Fibroblast of the aortic adventitia (primary cell): ENCODE measurements at places on chromosomes 2 and 18.

- DNase-seq = peak; percentile 95
These were observed 2.4 kb downstream of the FHL2 start for GRCh38 chr2:105396254-105397024.

- DNase-seq = no peak
These were observed 54.2 kb downstream of the FAM168B start for GRCh38 chr2:131039101-131039440.

GRCh38 chr18:74951165-74951760 is 257.7 kb downstream of the PTGR3 start:
- DNase-seq = peak; percentile 97

DNA sequence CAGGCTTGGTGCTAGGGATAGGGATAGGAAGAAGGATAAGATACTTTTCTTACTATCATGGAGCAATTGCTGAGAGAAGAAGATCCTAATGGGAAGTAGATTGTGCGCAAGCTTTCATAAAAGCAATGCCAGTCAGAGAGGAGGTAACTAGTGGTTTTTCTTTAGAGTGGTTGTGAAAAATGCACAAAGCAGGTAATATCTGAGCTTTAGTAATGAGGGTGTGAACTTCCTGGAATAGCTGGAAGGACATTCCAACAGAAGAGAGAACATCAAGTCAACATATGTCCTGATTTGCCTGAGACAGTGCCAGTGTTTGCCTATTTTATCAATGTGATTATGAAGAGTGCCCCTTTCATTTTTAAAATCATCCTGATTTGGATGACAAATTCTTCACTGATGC is 34.1 kb downstream of the CCBE1 start:
- DNase-seq = no peak

GRCh38 chr18:36066001-36066400 is 1.4 kb downstream of the RPRD1A start:
- peak; percentile 46 for DNase-seq

- no peak for DNase-seq
These were observed 115.6 kb downstream of the MBP start for GRCh38 chr18:77016936-77017335.

DNA sequence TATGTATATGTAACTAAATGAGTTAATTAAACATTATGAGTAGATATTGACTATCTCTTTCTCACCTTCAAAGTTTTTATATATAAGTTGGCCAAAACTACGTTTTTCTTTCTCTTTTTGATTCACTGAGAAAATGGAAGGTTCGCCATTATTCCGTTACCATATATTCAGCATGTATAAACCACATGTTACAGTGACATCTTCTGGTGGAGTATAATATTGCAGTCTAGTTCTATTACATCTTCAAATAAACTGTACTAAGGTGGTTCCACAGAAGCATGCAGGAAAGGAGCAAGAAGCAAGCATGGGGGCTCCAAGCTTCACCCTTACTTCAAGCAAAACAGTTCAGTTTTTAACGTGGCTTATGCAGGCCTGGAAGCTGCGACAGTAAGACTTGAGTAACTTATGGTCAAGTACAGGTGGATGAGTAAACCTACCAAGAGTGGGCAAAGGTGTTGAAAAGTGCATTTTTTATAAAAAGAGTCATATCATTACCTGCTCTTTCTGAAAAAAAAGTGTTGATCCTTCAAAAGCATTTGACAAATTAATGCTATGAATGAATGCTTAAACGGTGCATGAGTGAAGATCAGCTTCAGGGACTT is 129.8 kb upstream of the RAB6C start:
- peak; percentile 87 for DNase-seq
